ENCODE measurements at places on chromosomes 1 and 21. TPM values are rescaled to one million over a fixed set of nuclear protein-coding genes. Genes with fewer than 3 reads are reported as not detected.

IL12RB2 gene
- total RNA-seq, result 0.77 TPM

GRCh38 chr21:38753557-38753971 lies 52.2 kb upstream of the ETS2 start:
- no peak overlapping the region for H3K27ac ChIP-seq
- no peak overlapping the region for H3K4me3 ChIP-seq
- H3K4me1 ChIP-seq, result no peaks in the 10 kb centered on the region
- no peaks in the 10 kb centered on the region for H3K36me3 ChIP-seq

KCNC4 gene
- total RNA-seq, result 8.4 TPM

DNA sequence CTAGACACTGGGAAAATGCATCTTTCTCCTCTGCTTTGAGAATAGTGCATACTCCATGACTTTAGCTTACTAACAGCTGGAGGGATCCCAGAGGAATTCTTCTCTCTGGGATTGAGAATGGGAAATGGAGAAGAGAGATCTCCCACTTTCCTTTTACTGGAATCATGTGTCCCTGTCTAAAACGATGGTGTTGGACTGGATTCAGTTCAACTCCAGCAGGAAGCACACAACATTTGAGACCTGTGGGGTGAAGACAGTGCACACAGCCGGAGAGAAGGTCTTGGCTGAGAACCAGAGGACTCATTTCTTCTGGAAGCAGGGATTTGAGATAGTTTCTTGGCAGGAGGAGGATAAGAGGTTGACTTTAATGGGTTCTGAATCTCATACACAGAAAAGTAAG lies 58.7 kb downstream of the TRABD2B start:
- DNase-seq, result no peak
- no peaks in the 10 kb centered on the region for H3K27me3 ChIP-seq
- no peak overlapping the region for H3K27ac ChIP-seq

DNA sequence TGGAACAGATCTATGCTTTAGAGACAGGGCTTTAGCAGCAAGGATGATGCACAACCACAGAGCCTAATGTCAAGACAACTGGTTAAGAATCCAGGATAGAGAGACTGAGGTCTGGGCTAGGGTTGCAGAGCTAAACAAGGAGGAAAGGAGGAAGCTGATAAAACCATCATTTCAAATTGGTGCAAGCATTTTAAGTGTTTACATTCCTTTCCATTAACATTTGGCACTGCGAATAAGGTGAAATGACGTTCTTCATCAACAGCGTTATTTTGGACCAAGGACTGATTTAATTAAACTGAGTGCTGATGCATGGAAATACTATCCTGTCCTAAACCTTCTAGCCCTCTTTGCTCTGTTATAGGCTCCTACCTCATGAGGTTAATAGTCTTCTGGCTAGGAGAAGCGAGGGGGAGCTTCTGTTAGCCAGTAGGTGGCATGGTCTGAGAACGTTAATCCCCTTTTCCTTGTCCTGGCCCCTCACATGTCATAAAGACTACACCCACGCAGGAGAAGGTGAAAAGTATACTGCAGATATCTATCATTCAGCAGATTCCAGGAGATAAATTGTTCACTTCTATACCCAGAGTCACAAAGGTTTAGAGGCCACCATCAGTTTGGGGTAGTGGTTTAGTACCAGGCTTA lies 7.6 kb upstream of the C1orf21 start:
- no peaks in the 10 kb centered on the region for H3K36me3 ChIP-seq
- H3K27me3 ChIP-seq, result 0 out of 2 replicates have a peak, but pooled peaks cover 2% of the 10 kb centered on the region
- DNase-seq, result peak; percentile 42
- no peak overlapping the region for H3K4me3 ChIP-seq
- peaks cover 5% of the 10 kb centered on the region for H3K4me1 ChIP-seq
- no peak overlapping the region for H3K27ac ChIP-seq

GRCh38 chr1:151940541-151940940 lies 31.2 kb upstream of the THEM4 start:
- no peak overlapping the region for H3K27ac ChIP-seq
- H3K36me3 ChIP-seq, result no peaks in the 10 kb centered on the region
- no peak for DNase-seq
- H3K4me1 ChIP-seq, result no peaks in the 10 kb centered on the region
- no peaks in the 10 kb centered on the region for H3K27me3 ChIP-seq
- H3K4me3 ChIP-seq, result no peak overlapping the region

LAX1 gene
- total RNA-seq, result not detected

GRCh38 chr1:26283871-26284596 lies 4.1 kb downstream of the SH3BGRL3 start:
- H3K36me3 ChIP-seq, result peaks cover 13% of the 10 kb centered on the region
- H3K27ac ChIP-seq, result no peak overlapping the region
- H3K27me3 ChIP-seq, result no peaks in the 10 kb centered on the region
- DNase-seq, result peak; percentile 25

LCE6A gene
- not detected for total RNA-seq

DNA sequence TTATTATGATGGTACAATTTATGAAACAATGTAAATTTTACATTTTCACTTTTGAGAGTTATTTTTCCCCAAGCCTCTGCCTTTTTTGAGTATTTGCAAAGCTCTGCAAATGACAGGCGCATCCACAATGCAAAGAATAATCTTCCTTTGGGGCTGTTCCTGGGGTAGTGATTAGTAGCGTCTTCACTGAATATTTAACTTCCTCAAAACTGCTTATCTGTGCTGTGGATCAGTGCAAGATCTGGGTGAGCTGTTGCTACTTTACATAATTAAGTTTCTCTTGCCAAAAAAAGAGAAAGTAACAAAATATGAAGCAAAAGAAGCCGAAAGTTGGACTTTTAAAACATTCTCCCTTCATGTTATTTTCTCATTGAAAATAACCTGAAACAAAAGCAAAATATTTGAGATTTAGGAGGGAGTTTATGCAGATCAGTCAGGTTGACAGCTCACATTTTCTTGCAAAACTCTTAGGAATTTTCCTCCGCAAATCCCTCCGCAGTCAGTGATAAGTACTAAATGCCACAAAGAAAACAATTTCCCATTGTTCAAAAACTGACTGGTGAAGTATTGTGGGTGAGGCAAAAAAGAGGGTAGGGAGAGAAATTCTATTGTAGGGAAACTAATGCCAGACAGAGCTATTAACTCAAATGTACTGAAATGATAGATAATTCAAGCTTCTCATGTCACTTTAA lies 276.4 kb upstream of the B3GALT2 start:
- H3K4me1 ChIP-seq, result no peaks in the 10 kb centered on the region
- H3K36me3 ChIP-seq, result no peaks in the 10 kb centered on the region
- no peak for DNase-seq
- H3K27me3 ChIP-seq, result no peaks in the 10 kb centered on the region

DNA sequence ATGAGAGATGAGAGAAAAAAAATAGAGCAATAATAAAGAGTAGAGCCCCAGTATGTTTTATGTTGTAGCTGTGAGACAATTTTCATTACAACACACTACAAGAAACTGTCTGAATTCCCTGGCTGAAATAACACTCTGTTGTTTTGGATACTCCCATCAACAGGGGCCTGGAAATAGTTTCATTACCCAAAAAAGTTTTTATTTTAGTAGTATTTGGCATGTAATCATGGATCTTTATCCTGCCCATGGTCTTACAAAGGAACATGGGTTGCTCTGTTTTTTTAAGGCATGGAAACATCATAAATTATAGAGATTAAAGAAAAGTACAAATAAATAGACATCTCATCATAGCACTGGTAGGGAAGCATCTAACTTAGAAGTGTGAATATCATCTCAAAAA lies 56.3 kb downstream of the GNG12 start:
- no peak overlapping the region for H3K4me3 ChIP-seq
- DNase-seq, result no peak
